Stimulated activated CD4-positive, alpha-beta T cell treated with anti-CD3 and anti-CD28 coated beads, Interleukin-1b, Interleukin-23, amount 100 ng/mL, for 48 hours (primary cell): ENCODE measurements at places on chromosomes 13 and 19.

GRCh38 chr13:110206996-110207395 lies 100.0 kb downstream of the COL4A1 start:
- DNase-seq, result no peak

DNA sequence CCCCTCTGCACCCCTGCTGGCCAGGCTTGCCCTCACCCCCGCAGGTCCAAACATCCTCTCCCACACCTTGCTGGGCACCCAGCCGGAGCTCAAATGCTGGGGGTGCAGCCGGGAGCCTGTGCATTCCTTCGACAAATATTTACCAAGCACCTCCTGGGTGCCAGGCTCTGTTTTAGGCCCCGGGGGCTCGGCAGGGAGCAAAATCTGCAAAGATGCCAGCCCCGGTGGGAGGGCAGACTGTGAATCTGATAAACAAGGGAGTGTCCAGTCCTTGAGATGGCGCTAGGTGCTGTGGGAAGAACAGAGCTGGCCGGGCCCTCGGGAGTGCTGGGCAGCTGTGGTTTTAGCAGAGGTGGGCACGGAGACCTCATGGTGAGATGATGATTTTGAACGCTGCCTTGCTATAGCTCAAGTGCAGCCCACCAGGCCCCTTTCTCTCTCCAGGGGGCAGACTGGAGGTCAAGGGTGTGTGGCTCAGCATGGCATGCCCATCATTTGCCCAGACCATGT lies 10.6 kb downstream of the NFIX start:
- DNase-seq, result no peak

DNA sequence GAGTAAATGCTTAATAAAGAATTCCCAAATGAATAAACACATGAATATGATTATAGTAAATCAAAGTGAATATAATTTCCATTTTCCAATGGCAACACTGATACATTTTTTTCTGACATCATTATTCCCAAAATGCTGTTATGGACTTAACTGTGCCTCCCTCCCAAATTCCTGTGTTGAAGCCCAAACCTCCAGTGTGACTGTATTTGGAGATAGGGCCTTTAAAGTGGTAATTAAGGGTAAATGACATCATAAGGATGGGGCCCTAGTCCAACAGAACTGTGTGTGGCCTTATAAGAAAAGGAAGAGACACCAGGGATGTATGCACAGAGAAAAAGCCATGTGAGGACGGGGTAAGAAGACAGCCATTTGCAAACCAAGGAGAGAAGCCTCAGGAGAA lies 19.1 kb upstream of the CCNA1 start:
- no peak for DNase-seq

GRCh38 chr19:45638930-45639729 lies at the start of gene EML2:
TSS of gene EML2 (minus strand) at chr19:45639397. CDS start at chr19:45639376, 21 bp downstream.
- DNase-seq, result peak; percentile 40

DNA sequence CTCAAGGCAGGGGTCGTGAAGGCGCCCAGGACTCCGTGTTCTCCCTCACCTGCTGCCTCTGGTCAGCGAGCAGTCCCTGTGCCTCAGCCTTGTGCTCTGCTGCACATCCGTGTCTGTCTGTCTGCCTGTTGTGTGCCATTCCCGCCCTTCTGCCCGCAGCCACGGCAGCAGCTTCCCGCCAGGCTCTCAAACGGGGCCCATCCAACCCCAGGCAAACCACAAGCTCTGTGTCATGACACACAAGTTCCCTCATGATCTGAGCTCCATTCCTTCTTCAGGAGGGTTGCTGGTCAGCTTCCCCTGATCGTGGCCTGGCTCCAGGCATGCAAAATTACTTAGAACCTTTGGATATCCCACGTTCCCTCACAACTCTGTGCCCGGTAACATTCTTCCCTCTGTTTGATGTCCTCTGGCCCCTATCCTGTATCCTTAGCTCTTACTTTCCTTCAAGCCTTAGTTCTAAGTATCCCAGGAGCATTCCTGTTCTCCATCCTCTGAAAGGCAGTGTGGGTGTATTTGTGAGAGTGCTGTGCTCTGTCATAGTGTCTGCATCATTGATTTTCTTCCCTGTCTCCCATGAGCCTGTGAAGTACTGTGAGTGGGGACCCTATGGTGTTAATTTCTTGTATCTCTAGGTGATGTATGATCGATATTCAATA lies 3.2 kb downstream of the GPR183 start:
- peak; percentile 79 for DNase-seq

- no peak for DNase-seq
Observed at GRCh38 chr13:39787086-39787487, 131.6 kb downstream of the COG6 start.

GRCh38 chr19:18438331-18439024 lies 545 bp upstream of the ISYNA1 start:
- DNase-seq, result no peak

DNA sequence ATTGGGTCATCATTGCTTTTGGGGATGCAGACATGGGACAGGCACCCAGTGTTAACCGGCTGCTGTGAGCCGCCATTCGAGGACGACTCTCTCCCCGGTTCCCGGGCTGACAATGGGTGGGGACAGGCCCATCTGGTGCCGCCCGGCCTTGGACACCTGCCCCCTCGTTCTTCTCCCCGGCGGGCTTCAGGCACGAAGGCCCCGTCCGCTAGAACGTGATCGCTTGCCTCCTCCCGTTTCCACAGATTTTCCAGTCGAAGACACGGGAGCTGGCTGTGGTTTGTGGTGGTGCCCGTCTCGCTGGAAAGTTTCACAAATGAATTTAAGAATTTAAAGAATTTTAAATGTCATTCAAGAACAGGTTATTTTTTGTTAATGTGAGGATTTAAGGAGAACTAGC lies 2.0 kb downstream of the PALM start:
- no peak for DNase-seq

- DNase-seq, result peak; percentile 62
Observed at GRCh38 chr13:109162248-109163036, 533.0 kb downstream of the MYO16 start.

- DNase-seq, result no peak
Observed at GRCh38 chr13:38636073-38636472, 50.8 kb upstream of the FREM2 start.

- no peak for DNase-seq
Observed at GRCh38 chr13:99919132-99919531, 52.4 kb downstream of the ZIC5 start.

GRCh38 chr13:46801858-46802257 lies 4.9 kb upstream of the ESD start:
- DNase-seq, result no peak

GRCh38 chr19:33374236-33374714 lies 766 bp downstream of the CEBPG start:
- no peak for DNase-seq

DNA sequence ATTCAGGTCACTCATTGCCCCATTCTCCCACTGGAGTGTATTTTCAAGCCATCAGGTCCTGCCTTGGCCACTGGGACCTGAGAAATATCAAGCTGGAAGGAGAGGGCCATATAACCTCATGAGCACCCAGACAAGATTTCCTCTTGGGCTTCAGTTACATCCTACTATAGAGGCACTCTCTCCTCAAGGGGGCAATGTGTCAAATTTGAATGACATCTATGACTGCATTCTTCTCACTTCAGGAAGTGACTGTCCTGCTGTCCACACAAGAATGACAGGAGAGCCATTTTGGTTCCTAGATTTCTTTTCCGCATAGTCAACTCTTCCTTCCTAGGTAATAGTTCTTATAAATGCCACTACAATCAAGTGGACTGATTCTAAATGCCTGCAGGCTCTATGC lies 416.2 kb downstream of the DIAPH3 start:
- DNase-seq, result no peak

GRCh38 chr19:56015756-56016155 lies 29.2 kb downstream of the NLRP5 start:
- no peak for DNase-seq

DNA sequence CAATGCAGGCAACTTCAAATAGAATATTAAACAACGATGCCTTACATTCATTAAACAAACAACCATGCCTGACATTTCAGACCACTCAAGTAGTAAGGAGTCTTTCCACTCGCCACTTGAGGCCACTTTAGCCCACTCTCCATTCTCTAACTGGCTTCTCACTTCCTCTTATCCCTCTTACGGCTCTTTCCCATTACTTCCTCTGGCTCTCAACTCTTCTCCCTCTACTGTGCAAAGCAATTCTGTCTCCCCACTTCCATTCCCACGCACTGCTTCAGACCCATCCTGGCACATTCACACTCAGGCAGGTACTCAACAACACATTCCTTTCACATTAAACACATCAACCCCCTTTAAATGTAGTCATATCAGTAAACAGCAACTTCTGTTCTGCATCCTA lies 229.8 kb upstream of the IPO5 start:
- DNase-seq, result no peak

DNA sequence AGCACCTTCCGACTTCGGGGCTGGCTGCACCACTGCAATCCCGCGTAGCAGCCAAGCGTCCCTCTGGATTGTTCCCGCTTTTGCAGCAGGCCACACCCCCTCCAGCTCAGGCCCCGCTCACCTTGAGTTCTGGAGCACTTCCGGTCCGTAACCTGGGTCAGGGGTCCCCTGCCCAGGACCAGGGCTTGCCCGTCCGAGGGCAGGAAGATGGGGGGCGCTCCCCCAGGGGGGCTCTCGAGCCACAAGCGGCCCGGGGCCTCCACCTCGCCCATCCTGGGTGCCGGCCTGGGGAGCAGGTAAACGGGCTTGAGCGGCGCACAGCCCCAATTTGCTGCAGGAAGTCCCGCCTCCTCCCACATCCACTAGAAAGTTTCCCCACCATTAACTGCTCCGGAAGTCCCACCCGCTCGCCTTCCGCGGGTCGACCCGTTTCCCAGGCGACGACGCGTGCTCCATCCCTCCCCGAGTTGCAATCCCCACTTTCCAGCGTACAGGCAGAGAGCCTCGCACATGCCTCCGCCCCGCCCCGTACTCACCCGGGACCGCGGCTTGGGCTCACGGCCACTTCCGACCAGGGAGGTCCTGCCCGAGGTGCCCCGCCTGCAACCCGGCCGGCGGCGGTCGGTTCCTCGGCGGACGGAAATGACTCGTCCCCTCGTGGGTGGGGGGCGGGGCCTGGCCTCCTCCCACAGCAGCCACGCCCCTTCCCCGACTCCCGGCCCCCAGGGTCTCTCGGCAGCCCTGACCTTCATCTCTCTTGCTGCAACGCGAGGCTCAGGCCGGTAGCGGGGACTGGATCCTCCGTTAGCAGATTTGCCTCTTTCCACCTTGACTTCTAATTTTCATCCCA lies at the start of gene PNKP:
PNKP (minus strand) TSS at position 644 of the 850 bp plus-strand sequence; CDS start at position 272, 372 bp downstream.
- peak; percentile 93 for DNase-seq

- no peak for DNase-seq
Observed at GRCh38 chr19:28400953-28401671, 811.8 kb downstream of the UQCRFS1 start.

- DNase-seq, result no peak
Observed at GRCh38 chr13:42148538-42148937, 100.1 kb downstream of the DGKH start.

- no peak for DNase-seq
Observed at GRCh38 chr13:112955271-112955937, 13.6 kb upstream of the MCF2L start.
